ENCODE measurements at places on chromosomes 6 and 20.

DNA sequence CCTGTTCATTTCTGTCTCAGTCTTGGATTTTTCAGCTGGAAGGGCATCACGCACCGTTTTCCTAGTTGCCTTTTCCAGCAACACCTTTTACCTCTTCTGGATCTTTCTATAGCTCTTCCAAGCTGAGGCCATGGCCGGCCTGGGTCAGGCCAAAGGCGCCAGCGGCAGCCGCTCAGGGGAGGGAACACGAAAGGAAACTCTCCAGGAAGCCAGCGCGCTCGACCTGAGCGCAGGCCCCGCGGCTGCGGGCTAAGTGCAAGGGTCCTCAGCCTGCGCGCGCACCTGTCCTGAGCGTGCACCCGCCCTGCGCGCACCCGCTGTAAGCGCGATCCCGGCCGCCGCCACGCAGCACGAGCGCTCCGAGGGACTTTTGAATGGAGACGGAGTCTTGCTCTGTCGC, 43.8 kb upstream of the TMEM181 start:
- no peak for DNase-seq

DNA sequence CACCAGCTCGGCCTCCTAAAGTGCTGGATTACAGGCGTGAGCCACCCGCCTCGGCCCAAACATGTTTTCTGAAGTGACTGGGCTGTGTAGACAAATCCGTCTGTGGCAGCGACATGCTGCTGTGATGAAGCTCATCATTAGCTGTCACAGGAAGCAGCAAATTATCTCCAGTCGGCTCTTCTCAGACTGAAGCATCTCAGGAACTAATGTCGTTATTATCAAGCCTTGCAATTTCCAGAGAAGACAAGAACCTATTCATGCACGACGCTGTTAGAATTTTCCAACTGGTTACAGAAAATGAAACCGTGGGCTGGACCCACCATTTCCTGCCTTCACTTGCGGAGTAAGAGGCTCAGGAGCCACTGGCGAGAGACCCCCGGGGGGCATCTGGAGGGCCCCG, 17.1 kb upstream of the NTSR1 start:
- DNase-seq, result no peak

GRCh38 chr6:169779896-169780295, 28.5 kb downstream of the ERMARD start:
- no peak for DNase-seq

DNA sequence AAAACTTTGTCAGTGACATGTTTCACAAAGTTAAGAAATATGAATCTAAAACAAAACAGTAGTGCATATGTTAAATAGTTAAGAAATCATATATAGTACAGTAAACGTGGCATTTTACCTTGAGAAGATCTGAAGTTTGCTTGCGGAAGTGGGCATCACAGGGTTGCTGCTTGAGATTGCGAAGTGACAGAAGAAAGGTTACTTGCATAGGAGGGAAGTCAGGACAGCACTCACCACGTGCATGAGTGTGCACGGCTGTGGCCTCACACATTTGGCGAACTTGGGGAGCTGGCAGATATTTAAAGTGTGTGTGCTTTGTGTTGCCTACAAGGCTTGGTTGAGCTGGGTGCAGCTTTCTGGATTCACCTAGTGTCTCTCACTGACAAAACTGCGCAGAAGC, 431.5 kb upstream of the ARID1B start:
- no peak for DNase-seq

DNA sequence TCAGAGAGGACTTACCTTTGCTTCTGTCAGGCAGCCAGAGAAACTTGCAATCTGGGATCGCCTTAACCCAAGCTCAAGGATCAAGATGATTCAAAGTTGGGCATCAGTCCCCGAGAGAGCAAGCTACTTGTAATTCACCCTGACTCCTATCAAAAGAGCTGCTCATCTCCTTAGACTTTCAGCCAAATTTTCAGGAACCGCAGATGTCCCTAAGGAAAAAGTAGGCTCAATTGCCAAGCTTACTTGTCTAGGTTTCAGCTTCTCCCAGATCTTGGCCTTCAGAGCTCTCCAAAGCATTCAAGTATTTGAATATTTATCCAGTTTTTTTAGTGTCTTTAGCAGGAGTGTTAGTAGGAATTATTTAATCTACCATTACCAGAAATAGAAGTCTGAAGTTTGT, 434.1 kb upstream of the MMS22L start:
- DNase-seq, result no peak
